ENCODE measurements at places on chromosomes 7 and 10.

DNA sequence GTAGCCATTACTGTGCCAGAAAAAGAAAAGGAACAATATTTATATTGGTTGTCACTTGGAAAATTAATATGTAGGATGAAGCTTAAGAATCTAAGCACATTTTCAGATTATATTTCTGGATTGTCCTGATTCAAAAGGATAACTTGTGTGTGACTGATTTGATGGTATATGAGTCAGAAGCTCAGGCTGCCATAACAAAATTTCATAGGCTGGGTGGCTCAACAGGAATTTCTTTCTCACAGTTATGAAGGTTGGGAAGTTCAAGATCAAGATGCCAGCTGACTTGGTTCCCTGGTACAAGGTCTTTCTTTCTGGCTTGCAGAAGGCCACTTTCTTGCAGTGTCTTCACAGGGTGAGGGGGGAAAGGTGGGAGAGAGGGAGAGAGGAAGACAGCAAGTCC is 108.5 kb downstream of the ST7 start:
- DNase-seq = no peak

DNA sequence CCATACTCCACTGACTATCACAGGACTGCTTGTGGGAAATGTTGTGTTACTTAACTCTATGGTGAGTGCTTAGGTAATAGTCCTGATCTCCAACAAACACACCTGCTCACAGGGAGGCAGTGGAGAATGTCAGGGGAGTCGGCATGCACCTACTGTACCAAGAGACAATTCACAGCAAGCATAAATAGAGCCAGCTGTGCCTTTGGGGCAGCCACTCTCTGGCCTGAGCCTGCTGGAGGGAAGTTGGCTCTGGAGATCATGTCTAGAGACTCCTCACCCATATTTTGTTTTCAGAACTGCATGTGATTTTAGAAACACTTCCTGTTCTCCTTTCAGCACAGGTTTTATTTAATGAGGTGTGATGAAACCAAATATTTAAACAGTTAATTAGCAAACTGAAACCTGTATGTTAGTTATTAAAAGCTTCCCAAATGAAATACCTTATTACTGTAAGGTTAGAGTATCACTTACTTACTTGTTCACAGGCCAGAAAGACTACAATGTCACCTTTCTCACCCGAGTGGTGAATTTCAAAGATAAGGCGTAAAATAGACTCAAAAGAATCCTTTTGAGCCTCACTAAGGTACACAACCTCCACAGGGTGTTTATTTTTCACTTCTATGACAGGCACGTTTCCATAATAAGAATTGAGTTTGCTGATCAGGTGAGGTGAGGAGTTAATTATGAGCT is 21.8 kb downstream of the DHX32 start:
- DNase-seq = no peak

GRCh38 chr10:22715290-22715625 is 880 bp upstream of the PIP4K2A start:
- no peak for DNase-seq

DNA sequence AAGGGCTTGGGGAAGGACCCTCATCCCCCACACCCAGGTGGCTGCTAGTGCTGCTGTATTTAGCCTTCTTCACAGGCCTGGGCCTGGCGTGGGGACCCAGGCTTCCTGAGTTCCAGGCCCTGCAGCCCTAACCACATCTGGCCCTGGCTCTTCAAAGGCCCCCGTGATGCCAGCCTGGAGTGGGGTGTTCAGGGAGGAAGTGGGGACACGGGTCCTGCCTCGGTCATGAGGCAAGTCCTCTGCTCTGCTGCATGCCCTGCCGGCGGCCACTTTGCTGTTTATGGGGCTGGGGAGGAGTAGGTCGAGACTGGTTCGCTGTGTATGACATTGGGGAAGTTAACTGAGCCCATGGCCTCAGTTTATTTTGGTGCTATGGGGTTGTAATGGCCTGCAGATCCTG is 8.5 kb upstream of the AQP1 start:
- DNase-seq = no peak

DNA sequence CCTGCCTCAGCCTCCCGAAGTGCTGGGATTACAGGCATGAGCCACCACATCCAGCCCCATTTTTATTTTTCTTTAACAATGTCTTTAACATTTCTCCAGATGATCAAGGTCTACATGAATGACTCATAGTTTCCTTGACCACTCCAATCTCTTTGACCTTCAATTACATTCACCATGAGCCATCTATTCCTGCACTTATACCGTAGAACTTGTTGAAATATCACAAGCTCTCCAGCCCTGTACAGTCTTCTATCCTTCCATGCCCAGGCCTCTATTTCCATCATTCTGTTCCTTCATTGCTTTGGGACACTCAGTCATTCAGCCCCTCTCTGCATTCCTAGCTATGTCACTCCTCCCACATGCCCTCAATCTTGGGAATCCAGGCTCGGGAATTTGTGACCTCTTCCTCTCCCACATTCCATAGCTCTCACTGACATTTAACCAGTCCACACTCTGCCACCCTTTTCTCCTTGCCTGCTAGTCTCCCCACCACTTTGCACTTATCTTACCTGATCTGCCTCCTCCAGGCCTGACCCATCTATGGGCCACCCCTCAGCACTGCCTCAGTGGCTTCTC is 151.8 kb upstream of the STK17A start:
- no peak for DNase-seq

- no peak for DNase-seq
These were observed 635.8 kb downstream of the PARD3 start for GRCh38 chr10:34179280-34179679.

- no peak for DNase-seq
These were observed 85.4 kb upstream of the AFAP1L2 start for GRCh38 chr10:114489521-114490310.

GRCh38 chr10:125940515-125940914 is 44.2 kb downstream of the FANK1 start:
- DNase-seq = no peak

GRCh38 chr10:56142092-56142728 is 218.8 kb downstream of the ZWINT start:
- DNase-seq = no peak

- DNase-seq = no peak
These were observed 24.3 kb upstream of the DOCK1 start for GRCh38 chr10:126880926-126881325.

DNA sequence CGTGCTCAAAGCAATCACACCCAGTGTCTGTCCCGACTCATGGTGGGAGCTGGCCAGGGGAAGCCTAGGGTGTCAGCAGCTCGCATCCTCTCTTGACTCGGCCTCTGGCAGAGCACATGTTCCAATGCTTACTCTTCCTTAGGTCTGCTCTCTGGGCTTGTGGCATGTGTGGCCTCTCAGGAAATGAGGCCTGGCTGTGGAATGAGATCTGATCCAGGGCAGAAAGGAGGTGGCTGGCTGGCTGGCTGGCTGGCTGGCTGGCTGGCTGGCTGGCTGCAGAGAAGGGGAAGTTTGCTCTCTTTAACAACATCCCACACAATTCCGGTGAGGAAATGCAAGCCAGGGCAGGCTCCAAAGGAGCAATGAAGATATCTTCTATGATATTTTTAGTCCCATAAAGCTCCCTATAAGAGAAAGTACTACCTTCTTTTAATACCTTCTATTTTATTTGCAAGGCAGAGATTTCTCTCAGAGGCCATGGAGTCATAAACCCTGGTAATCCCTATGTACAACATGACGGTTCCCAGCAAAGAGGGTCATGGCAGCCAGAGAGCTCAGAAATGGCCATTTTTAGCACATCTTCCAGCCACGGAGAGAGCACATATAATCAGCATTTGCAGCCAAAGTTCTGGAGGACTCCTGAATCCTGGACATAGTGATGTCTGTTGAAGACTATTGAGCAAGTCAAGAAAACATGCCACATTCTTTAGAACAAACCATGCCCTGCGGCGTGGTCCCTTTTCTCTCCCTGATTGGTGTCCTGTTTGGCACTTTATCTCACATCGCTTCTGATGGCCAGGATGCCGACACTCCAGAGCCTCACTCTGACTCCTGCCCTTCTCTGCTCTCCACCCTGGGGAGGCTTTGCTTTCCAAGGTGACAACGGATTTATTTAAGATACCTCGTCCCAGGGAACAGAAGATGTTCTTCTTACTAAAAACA is 153.7 kb downstream of the FANK1 start:
- no peak for DNase-seq

GRCh38 chr7:127484954-127485353 is 92.4 kb upstream of the ZNF800 start:
- DNase-seq = no peak

DNA sequence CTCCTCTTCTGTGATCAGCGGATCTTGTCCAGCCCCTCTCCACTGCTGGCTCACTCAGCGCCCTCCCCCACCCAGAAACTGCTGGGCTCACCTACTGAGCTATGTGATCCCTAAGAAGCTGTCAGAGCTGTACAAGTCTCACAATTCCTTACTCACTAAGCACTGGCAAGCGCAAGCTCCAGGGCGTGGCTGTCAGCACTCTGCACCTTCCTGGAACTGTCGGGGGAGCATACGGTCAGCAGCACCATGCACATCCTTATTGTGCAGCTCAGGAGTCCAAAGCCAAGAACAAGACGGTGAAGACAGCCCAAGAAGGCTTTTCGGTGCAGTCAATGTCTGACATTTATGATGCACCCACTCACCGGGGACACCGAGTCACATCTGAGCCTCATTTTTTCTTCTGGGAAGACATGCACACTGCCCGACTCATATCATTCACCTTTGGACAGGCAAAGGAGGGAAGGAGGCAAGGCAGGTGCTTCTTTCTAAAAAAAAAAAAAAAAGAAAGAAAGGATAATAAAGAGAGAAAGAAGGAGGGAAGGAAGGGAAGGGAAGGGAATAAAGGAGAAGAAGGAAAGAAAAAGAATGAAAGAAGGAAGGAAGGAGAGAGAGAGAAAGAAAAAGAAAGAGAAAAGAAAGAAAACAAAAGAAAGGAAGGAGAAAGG is 56.3 kb downstream of the ASB13 start:
- no peak for DNase-seq

GRCh38 chr7:116955801-116956476 is 2.6 kb downstream of the ST7 start:
- DNase-seq = no peak

DNA sequence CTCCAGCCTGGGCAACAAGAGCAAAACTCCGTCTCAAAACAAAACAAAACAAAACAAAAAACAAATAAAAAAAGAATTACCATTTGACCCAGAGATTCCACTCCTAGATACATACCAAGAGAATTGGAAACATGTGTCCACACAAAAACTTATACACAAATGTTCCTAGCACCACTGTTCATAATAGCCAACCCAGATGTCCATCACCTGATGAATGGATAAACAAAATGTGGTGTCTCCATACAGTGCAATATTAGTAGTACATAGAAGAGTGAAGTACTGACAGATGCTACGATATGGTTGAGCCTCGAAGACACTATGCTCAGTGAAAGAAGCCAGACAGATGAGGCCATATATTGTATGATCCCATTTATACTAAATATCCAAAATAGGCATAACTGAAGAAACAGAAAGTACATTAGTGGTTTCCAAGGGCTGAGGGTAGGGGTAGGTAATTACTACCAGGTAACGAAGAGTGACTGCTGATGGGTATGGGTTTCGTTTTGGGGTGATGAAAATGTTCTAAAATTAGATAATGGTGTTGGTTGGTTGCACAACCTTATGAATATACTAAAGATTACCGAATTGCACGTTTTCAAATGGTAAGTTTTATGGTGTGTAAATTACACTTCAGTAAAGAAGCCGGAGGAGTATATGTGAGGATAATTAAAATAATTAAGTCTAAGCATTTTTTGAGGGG is 20.0 kb downstream of the MYO1G start:
- DNase-seq = no peak

DNA sequence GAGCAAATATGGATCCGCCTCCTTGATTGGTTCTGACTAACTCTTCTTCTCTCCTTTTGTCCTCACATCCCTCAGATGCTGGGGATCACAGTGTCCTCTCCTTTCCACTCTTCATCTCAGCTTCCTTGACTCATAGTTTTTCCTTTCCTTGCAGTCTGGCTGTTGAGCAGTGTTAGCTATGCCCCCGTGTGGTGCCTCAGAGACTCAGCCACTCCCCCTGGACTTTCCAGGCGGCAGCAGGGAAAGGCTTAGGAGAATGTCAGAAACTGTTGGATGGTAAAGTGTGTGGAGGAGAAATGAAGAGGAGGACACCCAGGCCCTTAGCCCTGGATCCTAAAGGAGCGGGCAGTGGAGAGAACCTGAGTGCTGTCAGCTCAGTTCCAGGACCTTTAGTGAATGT is 267.5 kb downstream of the CELF2 start:
- DNase-seq = no peak

DNA sequence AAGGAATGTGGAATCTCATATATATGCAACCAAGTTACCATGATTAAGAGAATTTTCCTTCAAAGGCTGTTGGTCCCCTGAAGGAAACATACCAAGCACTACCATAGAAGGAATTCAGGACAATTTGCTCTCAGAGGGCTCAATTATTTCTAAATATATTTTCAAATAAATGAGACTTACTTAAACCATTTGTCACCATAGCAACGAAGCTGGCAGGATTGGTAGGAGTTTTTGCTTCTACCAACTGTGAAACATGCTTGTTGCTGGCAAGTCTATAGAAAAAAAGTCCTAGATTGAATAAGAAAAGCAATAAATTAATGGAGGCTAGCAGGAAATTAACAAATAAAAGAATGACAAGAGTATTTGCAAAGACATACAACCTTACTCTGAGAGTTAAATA is 156.9 kb upstream of the NPSR1 start:
- DNase-seq = no peak

GRCh38 chr10:60968504-60968903 is 24.5 kb upstream of the RHOBTB1 start:
- DNase-seq = no peak

- no peak for DNase-seq
These were observed 47.6 kb downstream of the CASD1 start for GRCh38 chr7:94557215-94557614.

- no peak for DNase-seq
These were observed 100.3 kb downstream of the CTBP2 start for GRCh38 chr10:125060026-125060425.

DNA sequence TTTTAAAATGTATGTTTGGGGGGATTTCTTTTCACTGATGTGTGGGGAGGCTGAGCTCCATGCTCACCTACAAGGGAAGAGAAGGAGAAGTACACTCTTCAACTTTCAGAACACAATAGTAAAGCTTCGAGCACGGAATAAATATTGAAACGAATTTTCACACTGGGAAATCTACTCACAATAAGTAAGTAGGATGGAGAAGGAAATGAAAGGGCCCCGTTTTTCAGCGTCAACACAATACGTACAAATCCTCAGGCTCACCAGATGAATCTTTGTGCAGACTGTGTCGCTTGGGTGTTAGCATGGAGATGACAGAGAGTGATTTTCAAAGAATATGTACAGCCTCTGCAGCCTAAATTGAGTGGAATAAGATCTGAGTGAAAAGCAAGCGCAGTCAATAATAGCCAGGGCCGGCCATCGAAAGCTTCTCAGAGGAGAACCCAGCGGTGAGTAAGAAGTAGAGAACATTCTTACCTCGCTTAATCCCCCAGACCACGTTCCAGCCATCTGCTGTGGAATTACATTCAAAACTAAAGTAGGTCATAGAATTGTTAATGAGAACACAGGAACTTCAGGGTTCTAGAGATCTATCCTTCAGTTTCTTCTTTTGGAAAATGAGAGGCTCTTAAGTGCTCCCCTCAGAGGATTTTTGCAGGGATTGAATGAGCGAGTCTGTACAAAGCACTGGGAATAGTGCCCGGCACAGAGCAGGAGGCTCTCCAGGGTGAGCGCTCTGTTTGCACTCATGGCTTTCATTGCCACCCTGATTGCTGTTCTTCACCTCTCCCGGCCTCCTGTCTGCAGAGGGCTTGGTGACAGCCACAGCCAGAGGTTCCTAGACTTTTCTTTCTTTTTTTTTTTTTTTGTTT is 292.8 kb downstream of the SFMBT2 start:
- DNase-seq = no peak

Data from activated CD4-positive, alpha-beta T cell treated with anti-CD3 and anti-CD28 coated beads for 24 hours (primary cell).